CD4-positive, alpha-beta T cell treated with Interleukin-15 for 4 hours (primary cell): ENCODE measurements at places on chromosomes 12 and 14.

GRCh38 chr12:105352052-105352451 is 21.6 kb downstream of the C12orf75 start:
- DNase-seq = no peak

- DNase-seq = no peak
Measured at GRCh38 chr14:51210594-51210993, 29.5 kb upstream of the TMX1 start.

- no peak for DNase-seq
Measured at GRCh38 chr12:6073426-6073825, 51.0 kb downstream of the VWF start.

- peak; percentile 16 for DNase-seq
Measured at GRCh38 chr12:29104516-29104915, 44.6 kb upstream of the FAR2 start.

GRCh38 chr14:97491697-97492096 is 694.5 kb downstream of the VRK1 start:
- DNase-seq = no peak

GRCh38 chr12:48978291-48978740 is at the start of gene WNT1:
TSS of gene WNT1 (plus strand) at chr12:48978322. CDS start at chr12:48978651, 329 bp downstream.
- DNase-seq = no peak

GRCh38 chr12:27610374-27610773 is 85.9 kb upstream of the REP15 start:
- no peak for DNase-seq

GRCh38 chr12:29625359-29625953 is 128.0 kb upstream of the OVCH1 start:
- DNase-seq = no peak

- DNase-seq = no peak
Measured at GRCh38 chr12:645563-646071, 17.6 kb downstream of the NINJ2 start.

- DNase-seq = no peak
Measured at GRCh38 chr14:101598159-101598558, 36.9 kb downstream of the DIO3 start.
